Right renal pelvis (tissue), 4 donors: ENCODE measurements at places on chromosomes 6 and 20. TPM values are rescaled to one million over a fixed set of nuclear protein-coding genes. Genes with fewer than 3 reads are reported as not detected.

KCNK15 gene
- 0.19 TPM for polyA plus RNA-seq

NOTCH4 gene
- 21.0 TPM for polyA plus RNA-seq

KIF6 gene
- 4.1 TPM for polyA plus RNA-seq

CGA gene
- polyA plus RNA-seq = 2.9 TPM

DEK gene
- 227 TPM for polyA plus RNA-seq

HLA-DRA gene
- 64.5 TPM for polyA plus RNA-seq

HLA-DQB2 gene
- 1.7 TPM for polyA plus RNA-seq

LTV1 gene
- polyA plus RNA-seq = 38.5 TPM

TREML1 gene
- polyA plus RNA-seq = 0.69 TPM

PRDM13 gene
- not detected for polyA plus RNA-seq

TAF8 gene
- 23.4 TPM for polyA plus RNA-seq
